ENCODE measurements at places on chromosomes 2 and 18. TPM values are rescaled to one million over a fixed set of nuclear protein-coding genes. Genes with fewer than 3 reads are reported as not detected.

- no peak for DNase-seq
Measured at GRCh38 chr2:134715932-134716643, 2.7 kb downstream of the TMEM163 start.

The FEV gene
- not detected for total RNA-seq

The CLEC4F gene
- total RNA-seq: not detected

The EEF1B2 gene
- total RNA-seq: 783 TPM

DNA sequence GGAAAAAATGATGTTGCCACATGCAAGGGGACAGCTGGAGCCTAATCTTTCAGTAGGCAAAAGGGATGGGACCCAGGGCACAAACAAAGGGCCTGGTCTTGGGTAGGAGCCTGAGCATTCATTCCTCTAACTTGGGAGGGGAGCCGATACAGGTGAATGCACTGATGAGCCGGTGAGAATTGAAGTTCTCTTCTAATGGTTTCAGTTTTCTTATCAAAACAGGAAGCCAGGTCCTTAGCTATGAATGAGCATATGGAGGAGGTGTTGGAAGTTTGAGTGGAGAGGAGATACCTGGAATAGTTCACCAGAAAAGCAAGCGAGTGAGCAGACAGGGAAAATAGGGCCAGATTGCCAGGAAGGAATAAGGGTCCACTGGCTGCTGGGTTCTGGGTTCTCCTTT lies 10.1 kb downstream of the DPP4 start:
- DNase-seq: no peak

- no peak for DNase-seq
Measured at GRCh38 chr2:26349690-26350089, 3.1 kb upstream of the ADGRF3 start.

The GLI2 gene
- not detected for total RNA-seq

All from pulmonary artery endothelial cell (primary cell).